Thyroid gland (tissue), 4 donors: ENCODE measurements at places on chromosomes 16 and 17. TPM values are rescaled to one million over a fixed set of nuclear protein-coding genes. Genes with fewer than 3 reads are reported as not detected.

DNA sequence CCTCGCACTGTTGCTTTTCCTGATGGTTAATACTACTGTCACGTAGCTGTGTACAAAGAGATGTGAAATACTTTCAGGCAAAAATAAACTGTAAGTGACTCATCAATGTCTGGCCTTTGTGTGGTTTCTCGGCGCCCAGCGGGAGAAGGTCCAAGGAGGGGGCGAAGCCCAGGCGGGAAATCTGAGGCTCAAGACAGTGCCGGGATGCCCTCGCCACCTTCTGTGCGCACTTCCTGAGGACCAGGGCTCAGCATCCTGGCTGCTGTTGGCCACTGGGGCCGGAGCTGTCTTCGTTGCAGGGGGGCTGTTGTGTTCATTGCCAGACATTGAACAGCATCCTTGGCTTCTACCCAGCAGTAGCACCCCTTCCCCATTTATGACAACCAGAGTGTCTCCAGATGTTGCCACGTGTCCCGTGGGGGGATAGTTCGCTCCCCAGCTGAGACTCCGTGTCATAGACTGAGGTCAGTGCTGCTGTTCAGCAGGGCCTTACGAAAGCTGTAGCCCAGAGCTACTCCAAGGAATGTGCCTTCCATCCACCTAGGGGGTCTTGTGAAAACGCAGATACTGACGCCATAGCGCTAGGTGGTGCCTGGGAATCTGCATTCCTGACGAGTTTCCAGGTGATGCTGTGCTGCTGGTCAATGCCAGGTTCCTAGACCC lies 67.3 kb upstream of the PLCG2 start:
- H3K4me1 ChIP-seq = peaks cover 16% of the 10 kb centered on the region
- H3K27ac ChIP-seq = no peak overlapping the region
- H3K4me3 ChIP-seq = no peak overlapping the region
- DNase-seq = no peak

GRCh38 chr16:11639925-11640899 lies 28.0 kb upstream of the SNN start:
- H3K36me3 ChIP-seq = no peaks in the 10 kb centered on the region
- peaks cover 21% of the 10 kb centered on the region for H3K4me1 ChIP-seq
- H3K27me3 ChIP-seq = no peaks in the 10 kb centered on the region
- DNase-seq = peak; percentile 90
- H3K4me3 ChIP-seq = no peak overlapping the region

GRCh38 chr16:46748775-46749705 lies 896 bp upstream of the MYLK3 start:
- no peaks in the 10 kb centered on the region for H3K4me1 ChIP-seq
- H3K27me3 ChIP-seq = no peaks in the 10 kb centered on the region
- H3K4me3 ChIP-seq = no peak overlapping the region
- no peak overlapping the region for H3K27ac ChIP-seq
- no peaks in the 10 kb centered on the region for H3K36me3 ChIP-seq

DNA sequence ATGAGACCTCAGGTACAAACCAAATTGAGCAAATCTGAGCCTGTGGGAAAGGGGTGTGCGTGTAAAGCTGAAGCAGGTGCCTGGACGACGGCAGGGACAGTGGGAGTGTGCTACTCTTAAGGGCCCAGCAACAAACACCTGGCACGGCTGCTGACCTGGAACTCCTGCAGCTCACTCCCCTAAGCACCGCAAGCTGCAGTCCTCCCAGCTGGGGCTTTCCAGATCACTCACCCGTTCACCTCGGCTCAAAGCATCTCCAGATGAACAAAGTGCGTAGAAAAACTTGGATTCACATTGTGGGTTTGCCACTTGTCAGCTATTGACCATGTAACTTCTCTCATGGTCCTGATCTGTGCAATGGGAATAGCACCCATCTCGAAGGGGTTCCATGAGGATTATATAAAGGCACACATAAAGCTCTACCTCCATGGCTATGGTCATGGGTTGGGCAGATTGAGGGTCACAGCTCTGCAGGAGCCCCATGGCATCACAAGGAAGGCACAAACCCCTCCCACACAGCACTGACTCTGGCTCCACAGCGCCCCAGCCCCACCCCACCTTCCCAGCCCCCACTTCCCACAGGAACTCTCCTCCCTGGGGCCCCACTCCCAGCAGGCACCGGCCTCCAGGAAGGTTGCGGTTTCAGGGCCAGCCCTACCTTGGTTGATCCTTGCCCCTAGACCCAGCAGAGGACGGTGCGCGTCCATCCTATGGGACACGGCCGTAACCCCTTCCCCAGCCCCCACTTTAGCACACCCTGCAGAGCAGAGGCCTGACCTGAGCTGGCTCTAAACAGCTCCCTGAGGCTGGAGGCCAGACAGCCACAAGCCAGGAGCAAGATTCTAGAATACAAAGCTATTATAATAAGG lies 21.9 kb downstream of the ST3GAL2 start:
- H3K4me1 ChIP-seq = peaks cover 21% of the 10 kb centered on the region
- H3K4me3 ChIP-seq = no peak overlapping the region
- DNase-seq = peak; percentile 83

GRCh38 chr16:58638148-58639036 lies 8.8 kb upstream of the CNOT1 start:
- H3K27me3 ChIP-seq = no peaks in the 10 kb centered on the region
- DNase-seq = peak; percentile 4
- no peak overlapping the region for H3K27ac ChIP-seq
- H3K4me3 ChIP-seq = no peak overlapping the region
- H3K36me3 ChIP-seq = no peaks in the 10 kb centered on the region
- H3K4me1 ChIP-seq = no peaks in the 10 kb centered on the region

- H3K4me3 ChIP-seq = no peak overlapping the region
- no peak for DNase-seq
- H3K27ac ChIP-seq = no peak overlapping the region
- peaks cover 10% of the 10 kb centered on the region for H3K27me3 ChIP-seq
- peaks cover 35% of the 10 kb centered on the region for H3K4me1 ChIP-seq
Measured at GRCh38 chr17:44969144-44969780, 1.2 kb upstream of the C1QL1 start.

GRCh38 chr17:4982305-4982704 lies 5.2 kb downstream of the CAMTA2 start:
- peaks cover 8% of the 10 kb centered on the region for H3K4me1 ChIP-seq
- no peaks in the 10 kb centered on the region for H3K27me3 ChIP-seq
- no peak overlapping the region for H3K27ac ChIP-seq
- H3K36me3 ChIP-seq = peaks cover 41% of the 10 kb centered on the region
- DNase-seq = no peak
- H3K4me3 ChIP-seq = no peak overlapping the region

DNA sequence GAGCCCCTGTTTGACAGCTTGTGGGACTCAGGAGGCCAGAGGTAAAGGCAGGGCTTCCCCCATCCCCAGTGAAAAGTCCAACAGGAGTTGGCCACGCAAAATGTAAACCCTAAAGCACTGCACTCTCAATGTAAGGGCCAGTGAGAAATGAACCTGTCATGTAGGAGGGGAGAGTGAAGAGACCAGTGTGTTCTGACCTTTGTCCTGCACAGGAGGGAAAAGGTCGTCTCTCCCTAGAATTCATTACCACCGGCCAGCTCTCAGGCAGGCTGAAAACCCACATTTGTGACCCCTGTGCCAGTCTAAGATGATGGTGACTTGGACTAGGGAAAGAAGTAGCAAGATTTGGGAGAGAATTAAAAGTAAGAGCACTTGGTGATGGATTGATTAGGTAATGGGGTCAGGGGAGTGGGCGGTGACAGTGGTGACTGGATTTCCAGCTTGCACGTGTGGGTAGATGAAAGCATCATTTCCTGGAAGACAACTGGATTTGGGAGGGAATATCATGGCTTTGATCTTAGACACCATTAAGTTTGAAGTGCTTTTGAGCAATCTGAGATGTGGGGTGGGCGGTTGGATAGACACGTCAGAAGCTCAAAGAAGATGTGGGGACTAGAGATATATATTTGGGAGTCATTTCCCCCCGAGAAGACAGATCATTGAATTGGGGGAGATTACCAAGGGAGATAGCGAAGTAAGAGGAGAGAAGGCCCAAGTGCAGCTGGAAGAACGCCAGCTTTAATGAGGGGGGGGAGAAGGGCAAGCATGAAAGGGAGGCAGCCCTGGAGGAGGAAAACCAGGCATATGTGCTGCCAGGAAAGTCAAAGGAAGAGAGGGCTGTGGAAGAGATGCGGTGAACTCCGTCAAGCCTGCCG lies 119.5 kb downstream of the NTN1 start:
- H3K36me3 ChIP-seq = no peaks in the 10 kb centered on the region
- H3K27ac ChIP-seq = no peak overlapping the region
- DNase-seq = no peak
- H3K4me3 ChIP-seq = no peak overlapping the region

DNA sequence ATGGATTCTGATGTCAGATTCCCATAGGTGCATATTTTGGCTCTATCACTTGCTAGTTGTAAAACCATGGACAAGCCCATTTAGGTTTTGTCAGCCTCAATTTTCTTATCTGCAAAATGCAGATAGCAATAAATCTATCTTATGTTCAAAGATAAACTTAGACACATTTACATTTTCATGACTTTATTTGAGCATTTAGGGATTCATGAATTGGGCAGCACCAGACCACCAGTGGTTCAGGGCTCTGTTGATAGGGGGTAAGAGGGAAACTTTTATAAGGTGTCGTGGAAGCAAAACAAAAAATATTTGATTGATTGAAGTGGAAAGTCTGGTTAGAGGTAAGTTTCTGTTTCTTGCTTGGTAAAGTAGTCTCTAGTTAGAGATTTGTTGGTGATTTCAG lies 17.3 kb downstream of the ARHGAP44 start:
- no peaks in the 10 kb centered on the region for H3K27me3 ChIP-seq
- no peaks in the 10 kb centered on the region for H3K36me3 ChIP-seq
- DNase-seq = no peak
- H3K27ac ChIP-seq = no peak overlapping the region

DNA sequence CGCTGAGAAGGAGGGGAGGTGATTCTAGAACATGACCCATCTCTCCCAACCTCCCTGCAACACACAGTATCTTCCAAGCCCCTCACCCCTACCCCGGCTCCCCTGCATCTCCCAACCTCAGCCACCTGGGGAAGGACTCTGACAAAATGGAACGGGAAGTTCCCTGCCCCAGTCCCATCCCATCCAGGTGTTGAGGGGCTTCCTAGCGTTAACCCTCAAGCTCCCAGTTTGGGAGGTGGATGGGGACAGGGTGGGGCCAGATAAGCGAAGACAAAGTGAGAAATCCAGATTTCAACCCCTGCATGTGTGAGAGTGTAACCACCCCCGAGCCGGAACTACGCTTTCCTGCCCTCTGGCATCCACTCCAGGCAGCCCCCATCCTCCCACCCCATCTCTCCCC lies 1.8 kb downstream of the ZSCAN10 start:
- no peak for DNase-seq
- H3K36me3 ChIP-seq = no peaks in the 10 kb centered on the region
- H3K4me3 ChIP-seq = no peak overlapping the region
- no peaks in the 10 kb centered on the region for H3K27me3 ChIP-seq
- peaks cover 14% of the 10 kb centered on the region for H3K4me1 ChIP-seq

GRCh38 chr17:62662855-62663254 lies 35.4 kb downstream of the MRC2 start:
- no peak overlapping the region for H3K27ac ChIP-seq
- DNase-seq = no peak
- H3K36me3 ChIP-seq = no peaks in the 10 kb centered on the region
- no peaks in the 10 kb centered on the region for H3K4me1 ChIP-seq

DNA sequence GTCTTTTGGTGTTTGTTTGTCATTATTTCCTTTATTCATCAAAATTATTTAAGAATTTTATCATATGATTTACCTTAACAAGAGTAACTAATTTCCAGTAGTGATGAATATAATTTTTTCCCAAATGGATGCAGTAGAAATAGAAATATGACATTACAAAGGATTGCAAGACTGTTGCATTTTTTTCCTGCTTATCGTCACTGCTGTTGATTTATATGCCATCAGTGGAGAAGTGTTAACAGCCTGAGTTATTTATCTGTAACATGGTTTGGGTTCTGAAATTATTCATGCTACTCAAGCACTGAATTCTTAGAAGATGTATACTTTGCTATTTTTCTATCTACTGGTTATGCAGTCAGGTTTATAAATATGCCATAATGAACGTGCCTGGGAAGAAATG lies 68.6 kb downstream of the TMEM100 start:
- H3K4me1 ChIP-seq = no peaks in the 10 kb centered on the region
- no peak overlapping the region for H3K27ac ChIP-seq
- DNase-seq = no peak
- H3K27me3 ChIP-seq = no peaks in the 10 kb centered on the region

DNA sequence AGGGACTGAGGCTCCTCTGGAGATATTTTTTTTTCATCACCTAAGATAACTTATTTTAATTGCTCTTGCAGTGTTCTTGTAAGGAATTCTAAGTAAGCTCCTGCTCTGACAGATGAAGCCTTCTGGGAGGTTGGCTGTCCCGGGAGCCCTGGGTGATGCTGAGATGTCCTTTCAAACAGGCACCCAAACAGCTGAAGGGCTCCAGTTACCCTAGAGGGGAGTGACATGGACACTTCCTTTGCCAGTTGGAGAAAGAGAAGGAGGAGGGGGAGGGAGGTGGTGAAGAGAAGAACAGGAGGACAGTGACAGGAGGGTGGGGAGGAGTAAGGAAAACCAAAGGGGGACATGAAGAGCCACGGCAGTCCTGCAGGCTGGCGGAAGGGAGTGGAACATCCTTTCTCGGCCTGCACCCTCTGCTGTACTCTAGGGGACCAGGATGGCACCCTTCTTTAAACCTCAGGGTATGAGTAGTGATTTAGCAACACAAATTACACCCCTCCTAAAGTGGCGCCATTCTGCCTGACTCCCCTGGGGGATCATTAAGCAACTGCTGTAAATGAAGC lies 51.8 kb downstream of the MYH3 start:
- H3K4me1 ChIP-seq = no peaks in the 10 kb centered on the region
- DNase-seq = no peak
- H3K4me3 ChIP-seq = no peak overlapping the region
- no peaks in the 10 kb centered on the region for H3K36me3 ChIP-seq
- H3K27me3 ChIP-seq = peaks cover 4% of the 10 kb centered on the region

GRCh38 chr16:14389359-14389758 lies 240.7 kb downstream of the PARN start:
- no peaks in the 10 kb centered on the region for H3K36me3 ChIP-seq
- no peak for DNase-seq
- H3K27ac ChIP-seq = no peak overlapping the region
- H3K4me3 ChIP-seq = no peak overlapping the region
- no peaks in the 10 kb centered on the region for H3K4me1 ChIP-seq

DNA sequence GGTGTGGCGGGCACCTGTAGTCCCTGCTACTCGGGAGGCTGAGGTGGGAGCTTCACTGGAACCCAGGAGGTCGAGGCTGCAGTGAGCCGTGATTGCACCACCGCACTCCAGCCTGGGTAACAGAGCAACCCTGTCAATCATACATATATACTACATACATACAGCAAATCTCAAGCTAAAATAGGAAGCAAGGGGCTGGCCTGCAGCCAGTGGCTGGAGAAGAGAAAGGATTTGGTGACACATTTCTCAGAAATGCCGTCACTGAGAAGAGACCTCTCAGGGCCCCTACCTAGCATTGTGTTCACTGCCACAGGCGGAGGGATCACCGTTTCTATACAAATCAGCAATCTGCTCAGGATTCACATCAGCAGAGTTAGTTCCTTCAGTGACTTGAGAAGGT lies 16.9 kb downstream of the NARF start:
- peaks cover 33% of the 10 kb centered on the region for H3K36me3 ChIP-seq
- no peak for DNase-seq
- H3K4me3 ChIP-seq = no peak overlapping the region
- no peaks in the 10 kb centered on the region for H3K27me3 ChIP-seq

Gene MYCBPAP
- 3.2 TPM for total RNA-seq

Gene NHERF2
- total RNA-seq = 73.8 TPM

Gene SPIRE2
- 10.9 TPM for total RNA-seq

Gene SDR42E1
- total RNA-seq = 4.3 TPM

Gene PYDC1
- not detected for total RNA-seq

Gene DNAAF8
- 0.25 TPM for total RNA-seq

Gene ZSCAN10
- total RNA-seq = not detected

Gene CA4
- 22.7 TPM for total RNA-seq

Gene CTRB2
- not detected for total RNA-seq

Gene C17orf78
- total RNA-seq = not detected
